ENCODE measurements at places on chromosomes 12 and 14. TPM values are rescaled to one million over a fixed set of nuclear protein-coding genes. Genes with fewer than 3 reads are reported as not detected.
A peak's percentile ranks its signal among the peaks of the same experiment; 100 is the strongest.

SLCO1C1 gene
- total RNA-seq: 0.92 TPM

GARIN6 gene
- not detected for total RNA-seq

NTN4 gene
- total RNA-seq: 140 TPM

OTX2 gene
- total RNA-seq: not detected

GLTP gene
- total RNA-seq: 45.3 TPM

RHEBL1 gene
- total RNA-seq: 1.5 TPM

PTCSC3 gene
- total RNA-seq: 1.5 TPM

DNA sequence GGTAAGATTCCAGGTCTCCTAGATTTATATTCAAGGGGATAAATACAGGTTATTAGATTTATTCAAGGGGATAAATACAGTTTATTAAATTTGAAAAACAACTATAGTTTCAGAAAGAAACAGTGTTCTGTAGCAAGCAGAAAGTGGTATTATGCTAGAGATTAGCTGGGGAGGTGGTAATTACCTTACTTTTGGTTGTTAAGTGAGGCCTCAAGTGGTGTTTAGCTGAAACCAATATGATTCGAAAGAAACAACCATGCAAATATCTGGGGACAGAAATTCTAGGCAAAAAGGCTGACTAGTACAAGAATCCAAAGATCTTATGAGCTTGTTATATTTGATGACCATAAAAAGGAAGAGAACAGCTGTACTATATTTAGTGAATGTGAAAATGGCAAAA lies 6.2 kb downstream of the OR4N5 start:
- DNase-seq: no peak

DNA sequence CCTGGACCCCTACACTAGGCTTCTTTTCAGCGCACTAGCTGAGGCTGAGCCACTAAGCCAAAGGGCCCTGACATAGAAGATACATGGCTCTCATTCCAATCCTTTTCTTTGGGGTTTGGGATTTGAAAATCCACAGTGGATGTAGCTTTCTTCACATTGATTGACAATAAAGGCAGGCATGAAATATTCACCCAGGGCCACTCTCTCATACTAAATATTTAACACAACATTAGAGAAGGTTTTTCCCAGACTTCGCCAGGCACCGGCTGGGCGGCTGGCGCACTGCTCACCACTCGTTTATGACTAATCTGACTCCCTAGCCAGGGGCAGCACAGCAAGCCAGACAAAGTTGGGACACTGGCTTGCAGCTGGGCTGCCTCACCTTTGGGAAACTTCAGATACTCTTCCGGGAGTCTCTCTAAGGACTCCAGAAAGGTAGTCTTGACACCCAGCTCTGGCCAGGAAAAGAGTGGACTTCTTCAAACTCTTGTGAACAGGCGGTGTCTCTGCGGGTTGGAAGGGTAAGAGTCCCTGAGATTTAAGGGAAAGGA lies 699 bp upstream of the HOXC11 start:
- no peak for DNase-seq

DNA sequence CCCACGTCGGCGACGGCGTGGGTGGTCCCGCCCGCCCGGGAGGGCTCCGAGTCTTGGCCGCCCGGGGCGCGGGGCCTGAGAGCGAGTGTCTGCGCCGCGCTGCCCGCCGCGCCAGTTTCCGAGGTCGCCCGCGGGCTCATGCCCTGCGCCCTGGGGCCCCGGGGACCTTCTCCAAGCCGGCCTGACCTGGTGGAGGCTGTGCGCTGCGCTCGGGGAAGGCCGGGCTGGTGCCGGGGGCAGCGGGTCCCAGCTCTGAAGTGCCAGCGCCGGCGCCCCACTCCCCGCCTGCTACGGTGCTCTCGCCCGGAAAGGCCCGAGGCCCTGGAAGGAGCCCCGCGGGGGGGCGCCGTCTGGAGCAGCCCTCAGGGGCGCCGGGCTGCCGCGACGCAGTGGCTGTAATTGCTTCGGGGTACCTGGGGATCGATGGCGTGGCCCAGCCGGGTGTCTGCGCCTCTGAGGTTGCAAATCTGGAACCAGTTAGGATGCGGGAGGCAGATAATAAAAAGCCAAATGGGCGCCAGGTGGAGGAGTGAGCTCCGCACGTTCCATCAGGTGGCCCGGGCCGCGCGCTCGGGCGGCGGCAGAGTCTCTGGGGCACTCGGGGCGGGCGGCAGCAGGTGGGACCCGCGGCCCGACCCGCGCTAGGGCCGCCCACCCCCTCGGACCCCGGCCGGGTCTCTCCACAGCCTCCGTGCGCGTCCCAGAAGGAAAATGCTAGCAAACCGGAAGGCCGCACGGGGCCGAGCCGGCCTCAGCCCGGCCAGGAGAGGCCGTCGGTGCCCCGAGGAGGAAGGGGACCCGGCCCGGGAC lies 102.3 kb upstream of the DIO3 start:
- DNase-seq: no peak

DNA sequence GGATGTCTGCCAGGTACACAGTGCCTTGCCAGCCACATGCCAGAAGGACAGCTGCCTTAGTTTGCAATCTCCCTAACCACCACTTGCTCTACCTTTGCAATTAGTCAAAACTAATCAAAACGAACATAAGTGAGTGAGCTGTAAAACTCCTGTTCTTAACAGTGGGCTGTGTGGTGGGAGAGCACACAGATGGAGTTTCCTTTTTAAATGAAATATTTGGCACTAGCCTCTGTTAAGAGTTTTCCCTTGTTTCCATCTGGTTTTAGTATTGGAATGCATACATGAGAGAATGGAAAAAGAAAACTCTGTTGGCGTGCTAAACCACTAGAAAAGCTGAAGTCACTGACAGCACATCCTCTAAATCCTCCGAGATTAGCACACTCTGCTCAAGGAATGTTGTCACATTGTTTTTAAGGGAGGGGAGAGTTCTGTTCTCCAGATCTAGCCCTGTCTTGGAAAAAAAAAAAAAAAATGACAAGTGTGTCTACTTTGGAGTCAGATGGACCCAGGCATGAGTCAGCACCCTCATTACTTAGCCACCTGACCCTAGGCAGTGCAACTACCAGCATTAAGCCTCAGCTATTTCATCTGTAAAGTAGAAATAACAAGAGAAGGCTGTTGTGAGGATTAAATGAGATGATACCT lies 83.9 kb downstream of the STXBP6 start:
- no peak for DNase-seq

- no peak for DNase-seq
Measured at GRCh38 chr14:44565968-44566367, 58.9 kb upstream of the FSCB start.

DNA sequence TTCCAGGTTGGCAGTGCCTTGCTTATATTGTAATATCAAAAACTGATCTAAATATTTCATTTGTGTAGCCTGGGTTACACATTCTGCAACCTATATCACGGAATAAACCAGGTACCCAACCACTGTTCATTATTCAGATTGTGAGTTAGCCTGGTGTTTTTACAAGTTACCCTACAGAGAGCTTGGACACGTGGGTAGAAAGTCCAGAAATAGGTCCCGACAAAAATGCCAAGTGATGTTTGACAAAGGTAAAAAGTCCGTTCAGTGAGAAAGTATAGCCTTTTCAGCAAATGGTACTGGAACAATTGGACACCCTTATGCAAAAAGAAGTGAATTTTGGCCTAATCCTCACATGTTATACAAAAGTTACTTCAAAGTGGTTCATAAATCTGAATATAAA lies 17.6 kb upstream of the EVL start:
- DNase-seq: no peak

GRCh38 chr14:23249824-23250223 lies 12.1 kb downstream of the RNF212B start:
- DNase-seq: no peak

DNA sequence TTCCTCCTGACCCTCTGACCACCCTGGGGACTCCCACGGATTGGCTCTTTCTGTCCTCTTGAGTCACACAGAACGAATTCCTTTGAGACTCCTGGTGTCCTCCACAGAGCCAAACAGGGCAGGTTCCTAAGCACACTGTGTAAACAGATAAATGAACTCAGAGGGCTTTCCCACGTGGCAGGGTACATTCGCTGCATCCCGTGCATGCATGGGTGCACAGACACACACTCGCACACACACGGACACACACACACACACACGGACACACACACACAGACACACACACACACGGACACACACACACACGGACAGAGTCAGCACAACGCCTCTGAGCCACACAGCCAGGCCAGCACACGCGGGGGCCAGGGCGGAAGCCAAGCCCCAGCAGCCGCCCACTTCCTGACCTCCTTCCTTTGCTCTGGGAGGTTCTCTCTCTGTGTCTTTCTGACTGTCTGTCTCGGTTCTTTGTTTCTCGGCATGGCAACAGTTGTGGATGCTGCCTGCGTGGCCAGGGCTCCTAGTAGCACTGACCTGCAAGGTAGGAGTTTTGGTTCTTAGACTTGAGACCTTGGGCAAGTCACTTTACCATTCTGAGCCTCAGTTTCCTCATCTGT lies 706 bp downstream of the CRACR2A start:
- peak; percentile 70 for DNase-seq

- DNase-seq: no peak
Measured at GRCh38 chr14:68322940-68323620, 469.8 kb downstream of the ZFP36L1 start.

DNA sequence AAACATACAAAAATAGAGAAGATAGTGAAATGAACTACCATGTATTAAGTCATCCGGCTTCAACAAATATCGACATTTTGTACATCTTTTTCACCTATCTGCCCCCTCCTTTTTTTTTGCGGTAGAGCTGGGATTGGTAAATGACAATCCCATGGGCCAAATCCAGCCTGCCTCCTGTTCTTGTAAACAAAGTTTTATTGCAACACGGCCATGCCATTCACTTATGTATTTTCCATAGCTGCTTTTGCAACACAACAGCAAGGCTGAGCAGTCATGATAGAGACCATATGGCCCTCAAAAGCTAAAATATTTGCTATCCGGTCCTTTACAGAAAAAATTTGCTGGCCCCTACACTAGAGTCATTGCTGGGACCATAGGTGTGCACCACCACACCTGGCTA lies 58.1 kb upstream of the PLEKHG3 start:
- DNase-seq: no peak

GRCh38 chr12:66237505-66238175 lies 48.6 kb downstream of the IRAK3 start:
- DNase-seq: no peak

GRCh38 chr12:11577658-11578260 lies 71.7 kb upstream of the ETV6 start:
- no peak for DNase-seq

DNA sequence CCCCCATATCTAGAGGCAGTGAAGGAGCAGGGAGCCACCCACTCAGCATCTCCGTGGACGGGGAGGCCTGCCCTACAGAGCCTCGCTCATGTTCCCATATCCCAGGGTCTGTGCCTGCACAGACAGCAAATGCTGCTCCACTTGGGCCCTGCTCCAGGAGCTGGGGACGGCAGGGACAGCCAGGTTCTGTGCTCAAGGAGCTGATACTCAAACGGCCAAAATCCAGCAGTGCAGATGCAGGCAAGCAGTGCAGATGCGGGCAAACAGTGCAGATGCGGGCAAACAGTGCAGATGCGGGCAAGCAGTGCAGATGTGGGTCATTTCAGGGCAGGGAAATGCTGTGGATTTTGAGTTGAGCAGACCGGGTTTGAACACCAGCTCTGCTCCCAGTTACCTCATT lies 6.2 kb upstream of the SERPINA12 start:
- no peak for DNase-seq

DNA sequence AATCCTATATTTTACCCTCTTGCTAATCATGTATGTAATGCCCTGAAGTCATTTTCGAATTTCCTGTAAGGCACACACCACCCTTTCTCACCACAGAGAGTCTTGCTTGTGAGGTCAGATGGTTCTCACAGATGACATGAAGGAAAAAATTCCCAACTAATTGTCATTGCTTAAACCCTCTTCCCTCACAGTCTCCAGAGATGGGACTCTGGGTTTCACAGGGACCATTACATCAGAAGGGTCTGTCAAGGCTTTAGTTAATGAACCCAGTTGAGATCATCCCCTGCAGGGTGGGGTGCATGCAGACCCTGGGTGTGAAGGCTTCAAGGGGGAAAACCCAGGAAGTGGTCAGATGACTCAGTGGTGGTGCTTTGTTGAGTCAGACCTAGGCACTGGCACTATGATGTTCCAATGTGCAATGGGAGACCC lies 229.6 kb downstream of the BCAT1 start:
- DNase-seq: no peak

GRCh38 chr12:71704920-71705319 lies 19.0 kb downstream of the TMEM19 start:
- no peak for DNase-seq

DNA sequence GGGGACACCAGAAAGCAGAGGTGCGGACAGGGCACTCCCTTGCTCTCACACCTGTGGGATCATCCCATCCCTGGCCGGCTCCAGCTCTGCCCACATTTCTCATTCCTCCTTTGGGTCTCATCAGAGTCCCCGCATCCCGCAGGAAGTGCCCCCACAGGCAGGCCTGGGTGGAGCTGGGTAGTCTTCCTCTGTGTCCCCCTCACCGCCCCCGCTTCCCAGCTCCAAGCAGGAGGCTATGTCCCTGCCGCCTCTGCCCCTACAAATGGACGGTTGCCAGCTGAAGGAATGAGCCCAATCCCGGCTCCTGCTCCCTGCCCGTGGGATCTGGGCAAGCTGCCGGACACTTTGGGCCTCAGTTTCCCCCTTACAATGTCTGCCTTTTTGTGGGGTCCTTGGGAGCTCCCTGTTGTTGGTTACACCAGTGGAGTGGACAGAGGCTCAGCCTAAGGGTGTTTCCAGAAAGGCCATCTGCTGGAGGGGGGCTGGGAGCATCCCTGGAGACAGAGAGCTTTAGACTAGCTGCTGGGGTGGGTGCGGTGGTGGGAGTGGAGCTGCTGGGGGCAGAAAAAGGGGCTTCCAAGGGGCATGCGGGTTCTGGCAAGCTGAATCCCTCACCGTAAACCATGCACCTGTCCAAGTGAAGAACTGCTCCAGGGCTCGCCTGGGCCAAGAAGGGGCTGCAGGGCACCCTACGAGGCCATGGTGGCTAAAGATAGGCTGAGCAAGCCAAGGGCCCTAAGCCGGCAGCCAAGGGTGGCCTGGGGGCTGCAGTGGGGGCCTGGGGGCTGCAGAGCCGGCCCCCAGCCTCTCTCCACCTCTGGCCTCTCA lies 7.9 kb upstream of the GPR132 start:
- no peak for DNase-seq

GRCh38 chr14:103374121-103374520 lies 11.1 kb upstream of the MARK3 start:
- no peak for DNase-seq
